ENCODE measurements at places on chromosomes 3 and 15. TPM values are rescaled to one million over a fixed set of nuclear protein-coding genes. Genes with fewer than 3 reads are reported as not detected.

GRCh38 chr3:46490338-46491084, 7.3 kb upstream of the RTP3 start:
- DNase-seq = no peak

Gene CP
- total RNA-seq = not detected

Gene LARP6
- total RNA-seq = 16.3 TPM

Gene NEK10
- total RNA-seq = 28.1 TPM

Gene GOLGA6D
- not detected for total RNA-seq

Gene BLM
- total RNA-seq = 3.3 TPM

All from frontal cortex (tissue), 4 donors.